Hindlimb muscle (tissue), 1 donor: ENCODE measurements at places on chromosomes 3 and 15. TPM values are rescaled to one million over a fixed set of nuclear protein-coding genes. Genes with fewer than 3 reads are reported as not detected.

GRCh38 chr15:23648920-23649515 lies 1.4 kb upstream of the MAGEL2 start:
- peak; percentile 47 for DNase-seq

DNA sequence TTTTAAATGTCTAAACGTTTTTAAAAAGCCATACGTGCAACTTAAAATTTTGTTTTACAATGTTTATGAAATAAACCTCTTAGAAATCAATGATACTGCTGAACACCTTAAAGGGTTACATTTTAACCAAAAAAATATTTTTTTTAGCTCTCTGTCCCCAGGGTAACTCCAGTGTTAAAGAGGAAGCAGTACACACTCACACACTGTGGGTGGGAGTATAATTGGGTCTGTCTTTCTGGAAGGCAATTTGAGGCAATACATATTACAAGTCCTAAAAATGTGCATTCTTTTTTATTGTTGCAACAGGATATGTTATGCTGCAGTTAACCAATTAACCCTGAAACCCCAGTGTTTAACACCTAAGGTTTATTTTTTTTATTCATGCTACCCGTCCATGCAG lies 34.1 kb downstream of the WHAMM start:
- no peak for DNase-seq

GRCh38 chr15:67033571-67034044 lies 31.8 kb upstream of the SMAD3 start:
- no peak for DNase-seq

Gene MOBP
- 0.05 TPM for polyA plus RNA-seq

DNA sequence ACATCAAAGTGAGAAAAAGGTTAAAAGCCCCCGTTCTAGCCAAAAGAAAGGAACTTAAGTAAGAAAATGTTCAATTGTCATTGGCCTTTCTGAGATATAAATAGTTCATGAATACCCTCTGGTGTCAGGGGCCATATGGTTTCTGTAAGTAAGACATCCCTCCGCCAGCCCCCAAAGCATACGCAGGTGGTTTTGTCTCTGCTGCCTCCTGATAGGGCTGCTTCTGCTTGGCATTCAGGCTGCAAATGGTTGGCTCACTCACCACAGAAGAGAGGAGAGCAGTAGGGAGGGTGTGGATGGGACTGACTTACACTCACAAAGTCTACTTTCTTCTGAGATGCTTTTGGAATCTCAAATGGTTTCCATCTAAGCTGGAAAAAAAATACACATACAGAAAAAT lies 29.8 kb downstream of the HGD start:
- no peak for DNase-seq

Gene DUOX2
- polyA plus RNA-seq: 0.13 TPM

- DNase-seq: peak; percentile 19
Observed at GRCh38 chr3:62065985-62066693, 307.2 kb downstream of the FEZF2 start.

- DNase-seq: no peak
Observed at GRCh38 chr3:171933441-171933840, 90.3 kb downstream of the TMEM212 start.

DNA sequence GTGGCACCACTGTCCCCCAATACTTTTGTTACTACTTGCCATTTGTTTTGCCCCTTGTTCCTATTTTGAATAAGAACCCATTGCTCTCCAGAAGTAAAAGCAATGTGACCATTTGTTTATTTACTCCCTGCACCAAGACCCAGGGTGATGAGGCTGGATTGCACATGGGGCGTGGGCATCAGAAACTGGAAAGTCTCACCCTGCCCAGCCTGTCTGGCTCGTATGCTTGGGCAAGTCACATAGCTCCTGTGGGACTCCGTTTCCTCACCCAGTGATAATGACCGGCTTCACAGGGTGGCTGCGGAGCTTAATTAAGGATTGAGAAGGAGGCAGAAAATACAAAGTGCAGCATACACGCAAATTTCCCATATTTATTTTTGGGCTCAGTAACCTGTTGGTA lies 167.7 kb upstream of the ICE2 start:
- DNase-seq: no peak
